Astrocyte of the spinal cord (primary cell): ENCODE measurements at places on chromosomes 11 and 22.
A peak's percentile ranks its signal among the peaks of the same experiment; 100 is the strongest.

DNA sequence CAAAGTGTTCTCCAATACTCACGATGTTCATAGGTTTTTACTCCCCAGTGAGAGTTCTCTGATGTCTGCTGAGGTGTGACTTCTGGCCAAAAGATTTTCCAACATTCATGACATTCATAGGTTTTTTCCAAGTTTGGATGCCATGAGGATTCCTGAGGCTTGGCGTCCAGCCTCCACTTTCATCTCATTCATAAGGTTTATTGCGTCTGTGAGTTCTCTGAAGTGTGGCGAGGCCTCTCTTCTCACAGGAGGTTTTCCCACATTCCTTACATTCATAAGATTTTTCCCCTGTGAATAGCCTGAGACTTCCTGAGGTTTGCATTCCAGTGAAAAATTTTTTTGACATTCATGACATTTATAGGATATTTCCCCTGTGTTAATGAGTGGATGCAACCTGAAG is 1014.1 kb downstream of the LRRC4C start:
- DNase-seq = no peak

- DNase-seq = no peak
Measured at GRCh38 chr11:110571081-110571720, 141.0 kb downstream of the ARHGAP20 start.

DNA sequence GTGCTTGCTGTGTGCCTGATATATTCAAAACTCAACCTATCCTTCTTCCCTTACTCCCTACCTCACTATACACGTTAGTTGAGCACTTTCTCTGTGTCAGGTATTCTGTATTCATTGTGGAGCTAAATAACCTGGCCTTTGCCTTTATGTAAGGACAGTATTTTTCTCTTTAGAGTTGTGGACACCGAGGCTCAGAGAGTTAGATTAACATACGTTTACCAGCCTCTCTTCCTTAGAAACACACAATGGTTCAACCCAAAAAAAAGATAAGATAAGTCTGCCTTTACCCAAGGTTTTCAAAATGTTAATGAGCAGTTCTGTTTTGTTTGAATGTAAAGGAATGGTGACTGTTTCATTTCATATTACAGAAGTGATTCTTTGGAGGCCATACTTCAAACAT is 45.0 kb downstream of the CBL start:
- DNase-seq = no peak

DNA sequence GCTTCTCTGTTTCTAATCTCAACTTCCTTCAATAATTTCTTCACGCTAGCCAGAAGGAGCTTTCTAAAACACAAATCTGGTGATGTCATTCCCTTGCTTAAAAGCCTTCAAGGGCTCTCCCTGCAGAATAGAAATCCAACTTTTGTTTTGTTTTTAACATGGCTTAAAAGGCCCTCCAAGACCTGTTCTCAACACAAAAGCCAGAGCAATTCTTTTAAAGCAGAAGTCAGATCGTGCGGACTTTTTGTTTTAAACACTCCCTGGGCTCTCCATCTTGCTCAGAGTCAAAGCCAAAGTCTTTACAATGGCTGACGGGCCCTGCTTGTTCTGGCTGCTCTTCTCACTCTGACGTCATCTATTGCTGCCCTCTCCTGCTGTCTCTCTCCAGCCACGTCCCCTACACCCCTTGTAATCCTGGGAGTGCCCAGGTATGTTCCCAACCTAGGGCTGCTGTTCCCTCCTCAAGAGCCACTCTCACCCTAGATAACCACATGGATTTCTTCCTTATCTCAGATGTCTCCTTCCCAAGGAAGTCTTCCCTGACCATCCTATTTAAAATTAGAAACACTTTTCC is 22.5 kb downstream of the TECTA start:
- no peak for DNase-seq

GRCh38 chr11:129333873-129334272 is 41.8 kb upstream of the BARX2 start:
- DNase-seq = no peak

- peak; percentile 21 for DNase-seq
Measured at GRCh38 chr22:43777286-43777685, 34.8 kb downstream of the EFCAB6 start.

- DNase-seq = no peak
Measured at GRCh38 chr22:38464992-38465672, 2.8 kb upstream of the KDELR3 start.

DNA sequence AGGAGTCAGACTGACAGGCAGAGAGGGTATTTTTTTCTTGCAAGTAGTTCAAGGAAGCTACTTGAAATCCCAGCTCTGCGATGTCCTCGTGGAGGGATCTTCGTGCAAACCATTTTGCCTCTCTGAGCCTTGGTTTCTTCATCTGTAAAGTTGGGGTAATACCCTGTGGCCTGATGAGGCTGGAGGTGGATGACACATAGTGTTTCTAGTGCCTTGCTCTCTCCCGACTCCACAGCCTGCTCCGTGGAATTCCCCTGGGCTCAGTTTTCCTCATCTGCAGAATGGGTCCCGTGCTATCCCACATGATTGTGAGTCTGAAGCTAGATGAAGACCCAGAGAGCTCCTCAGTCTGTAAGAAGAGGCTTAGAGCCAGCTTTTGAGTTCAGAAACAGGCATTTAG is 32.7 kb downstream of the DAGLA start:
- no peak for DNase-seq

GRCh38 chr11:102325088-102325487 is 7.8 kb downstream of the BIRC3 start:
- DNase-seq = no peak

DNA sequence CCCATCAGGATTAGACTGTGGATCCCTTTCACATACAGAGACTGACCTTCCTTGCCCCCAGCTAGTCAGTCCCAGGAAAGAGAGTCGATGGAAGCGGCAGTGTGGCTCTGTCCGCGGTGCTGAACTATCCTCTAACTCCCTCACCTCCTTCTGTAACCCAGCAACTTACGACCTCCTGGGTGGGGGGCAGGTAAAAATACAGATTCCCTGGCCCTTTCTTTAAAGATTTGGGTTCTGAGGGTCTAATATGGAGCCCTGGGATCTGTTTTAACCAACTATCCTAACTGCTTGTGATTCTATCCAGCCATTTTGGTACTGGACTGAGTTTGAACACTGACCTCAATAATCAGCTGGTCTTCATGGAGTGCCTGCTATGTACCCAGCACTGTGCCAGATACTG is 23.2 kb downstream of the MFNG start:
- peak; percentile 40 for DNase-seq

GRCh38 chr11:75767793-75768111 is 826 bp upstream of the DGAT2 start:
- no peak for DNase-seq

GRCh38 chr22:43377896-43378704 is 33.7 kb upstream of the MPPED1 start:
- peak; percentile 26 for DNase-seq

- peak; percentile 76 for DNase-seq
Measured at GRCh38 chr11:78000193-78000592, 5.7 kb upstream of the INTS4 start.

- peak; percentile 47 for DNase-seq
Measured at GRCh38 chr11:134050541-134051383, 18.1 kb upstream of the JAM3 start.

DNA sequence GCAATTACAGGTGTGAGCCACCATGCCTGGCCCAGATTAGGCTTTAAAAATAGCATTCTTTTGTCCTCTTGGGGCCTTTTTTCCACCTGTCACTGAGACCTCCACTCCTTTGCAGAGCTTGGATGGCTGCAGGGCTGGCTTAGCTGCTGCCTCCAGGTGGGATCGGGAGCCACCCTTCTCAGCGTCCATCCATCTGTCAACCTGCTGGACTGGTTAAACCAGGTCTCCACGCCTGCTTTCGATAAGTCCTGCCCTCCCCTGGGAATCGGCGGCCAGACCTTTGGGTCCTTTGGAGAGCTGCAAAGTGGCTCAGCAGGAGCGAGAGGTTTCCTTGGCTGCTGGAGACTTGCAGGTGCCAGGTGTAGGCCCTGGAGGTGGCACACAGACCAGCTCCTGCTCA is 23.4 kb upstream of the GRAMD4 start:
- DNase-seq = no peak

DNA sequence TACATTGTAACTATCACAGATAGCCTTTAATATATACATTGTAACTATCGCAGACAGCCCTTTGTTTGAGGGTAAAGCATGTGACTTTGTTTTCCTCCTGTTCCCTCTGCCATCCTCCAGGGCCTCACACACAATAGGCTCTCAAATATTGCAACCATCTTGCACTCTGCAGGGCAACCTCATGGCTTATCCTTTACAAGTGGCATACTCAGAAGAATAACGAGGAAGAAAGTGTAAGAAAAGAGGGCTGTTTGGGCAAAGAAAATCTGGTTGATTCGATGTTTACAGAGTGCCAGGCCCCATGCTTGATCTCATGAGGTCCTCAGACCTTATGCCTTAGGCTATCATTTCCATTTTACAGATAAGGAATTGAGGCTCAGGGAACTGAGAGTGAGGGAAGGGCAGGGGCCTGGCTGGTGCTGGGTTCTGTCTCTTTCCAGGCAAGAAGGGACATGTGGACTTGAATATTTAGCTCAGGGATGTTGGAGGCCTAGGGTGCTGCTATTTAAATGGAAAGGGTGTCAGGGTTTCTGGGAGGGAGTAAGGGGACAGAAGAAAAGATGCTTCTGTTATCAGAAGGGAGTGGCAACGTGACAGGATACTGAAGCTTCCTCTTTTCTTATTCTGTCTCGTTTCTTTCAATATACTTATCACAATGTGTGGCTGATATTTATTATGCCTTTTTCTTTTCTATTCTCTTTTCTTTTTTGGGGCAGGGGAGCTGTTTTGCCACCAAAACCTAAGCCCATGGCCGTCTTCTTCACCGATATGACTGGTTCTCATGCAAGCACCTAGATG is 1.1 kb upstream of the SAMM50 start:
- no peak for DNase-seq
